ENCODE measurements at places on chromosomes 12 and 14. TPM values are rescaled to one million over a fixed set of nuclear protein-coding genes. Genes with fewer than 3 reads are reported as not detected.
A peak's percentile ranks its signal among the peaks of the same experiment; 100 is the strongest.

DNA sequence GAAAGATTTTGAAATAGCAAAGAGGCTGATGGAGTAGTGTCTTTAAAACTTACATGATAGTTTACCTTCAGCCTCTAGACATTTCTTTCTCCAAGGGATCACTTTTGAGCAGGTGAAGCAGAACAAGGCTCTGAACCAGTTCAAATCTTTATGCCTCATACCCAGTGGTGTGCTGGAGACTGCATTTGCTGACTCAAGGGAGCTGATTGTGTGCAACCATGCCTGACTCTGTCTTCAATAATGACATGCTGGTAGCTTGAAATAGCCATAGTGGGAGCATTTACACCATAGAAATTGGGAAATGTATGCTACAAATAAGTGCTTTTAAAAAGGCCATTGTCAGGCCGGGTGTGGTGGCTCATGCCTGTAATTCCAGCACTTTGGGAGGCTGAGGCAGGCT, 482.0 kb downstream of the TMTC2 start:
- no peak for DNase-seq

GRCh38 chr12:53295891-53296219, 513 bp downstream of the PFDN5 start:
- DNase-seq: no peak

EPYC gene
- not detected for total RNA-seq

RNASE3 gene
- total RNA-seq: not detected

- peak; percentile 14 for DNase-seq
Measured at GRCh38 chr12:3332188-3332587, 158.8 kb upstream of the PRMT8 start.

DNA sequence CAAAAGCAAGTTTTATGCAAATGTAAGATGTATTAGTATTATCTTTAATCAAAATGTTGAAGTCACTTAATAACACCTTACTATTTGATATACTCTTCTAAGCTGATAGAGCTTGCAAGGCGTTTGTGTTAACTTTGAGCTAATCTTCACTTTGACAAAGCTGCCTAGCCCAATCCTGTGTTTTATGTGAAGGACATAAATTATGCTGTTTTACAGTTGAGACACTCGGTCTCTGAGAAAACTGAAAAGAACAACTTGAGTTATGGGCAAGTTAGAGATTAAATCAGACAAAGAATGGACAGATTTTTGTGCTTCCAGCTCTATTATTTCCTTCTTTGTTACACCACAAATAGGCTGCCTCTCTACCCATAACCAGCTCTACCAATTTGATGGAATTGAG, 42.0 kb upstream of the DAAM1 start:
- DNase-seq: no peak

MSI1 gene
- 22.5 TPM for total RNA-seq

GRCh38 chr14:88791629-88792472, 902 bp downstream of the EML5 start:
- DNase-seq: no peak

TAS2R30 gene
- total RNA-seq: 4.1 TPM

AKAP6 gene
- total RNA-seq: 23.1 TPM

- DNase-seq: no peak
Measured at GRCh38 chr12:121576851-121577391, 3.9 kb downstream of the KDM2B start.

- DNase-seq: no peak
Measured at GRCh38 chr14:68423686-68424085, 369.2 kb downstream of the ZFP36L1 start.

MUCL1 gene
- not detected for total RNA-seq

DNA sequence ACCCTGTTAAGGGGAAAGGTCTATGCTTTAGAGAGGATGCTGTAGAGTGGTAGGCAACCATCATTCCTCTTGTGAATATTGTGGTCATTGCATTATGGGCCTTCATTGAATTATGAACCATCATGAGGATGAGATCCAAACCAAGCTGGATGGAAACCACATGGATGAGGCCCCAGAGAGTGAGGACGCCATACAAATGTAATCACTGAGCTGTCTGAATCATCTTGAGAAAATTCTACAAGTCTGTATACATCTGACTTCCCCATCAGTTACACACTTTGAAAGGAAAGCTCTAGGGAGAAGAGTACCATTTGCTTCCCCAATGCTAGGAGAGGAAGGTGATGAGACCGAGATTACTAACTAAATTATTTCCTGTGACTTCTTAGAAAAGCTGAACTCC, 172.9 kb downstream of the CACNA1C start:
- no peak for DNase-seq

DNA sequence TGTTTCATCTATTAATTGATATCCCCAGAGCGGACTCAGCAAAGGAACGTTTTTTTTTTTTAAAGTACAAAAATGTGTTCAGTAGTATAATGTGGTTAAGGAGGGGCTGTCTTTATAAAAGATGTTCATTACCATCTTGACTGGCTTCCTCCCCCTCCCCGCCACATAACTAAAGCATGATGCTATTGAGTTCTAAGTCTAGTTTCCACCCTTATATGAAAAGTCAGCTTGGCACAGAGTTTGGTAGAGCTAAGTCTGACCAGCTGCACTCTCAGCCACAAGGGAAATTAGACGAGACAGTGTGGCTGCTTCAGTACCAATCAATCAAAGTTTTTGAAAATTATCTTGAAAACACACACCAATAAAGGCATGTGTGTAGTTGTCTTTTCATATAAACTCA, 1.9 kb upstream of the MYBPC1 start:
- no peak for DNase-seq

- DNase-seq: no peak
Measured at GRCh38 chr14:68711561-68712309, 81.1 kb downstream of the ZFP36L1 start.

LDHB gene
- total RNA-seq: 1,015 TPM

- no peak for DNase-seq
Measured at GRCh38 chr14:58830121-58830520, 192.4 kb downstream of the DACT1 start.

GRCh38 chr12:29008786-29009185, 140.3 kb upstream of the FAR2 start:
- no peak for DNase-seq

GRCh38 chr12:108995370-108995992, 25.4 kb downstream of the SVOP start:
- no peak for DNase-seq

- DNase-seq: peak; percentile 53
Measured at GRCh38 chr14:73058922-73059673, 764 bp downstream of the RBM25 start.

FRS2 gene
- total RNA-seq: 46.3 TPM

PRPH gene
- total RNA-seq: 0.53 TPM

PMCH gene
- not detected for total RNA-seq

- no peak for DNase-seq
Measured at GRCh38 chr12:105036937-105037649, 47.2 kb downstream of the ALDH1L2 start.

LMNTD1 gene
- total RNA-seq: not detected

- DNase-seq: no peak
Measured at GRCh38 chr14:66242001-66242400, 244.2 kb upstream of the CCDC196 start.

DNA sequence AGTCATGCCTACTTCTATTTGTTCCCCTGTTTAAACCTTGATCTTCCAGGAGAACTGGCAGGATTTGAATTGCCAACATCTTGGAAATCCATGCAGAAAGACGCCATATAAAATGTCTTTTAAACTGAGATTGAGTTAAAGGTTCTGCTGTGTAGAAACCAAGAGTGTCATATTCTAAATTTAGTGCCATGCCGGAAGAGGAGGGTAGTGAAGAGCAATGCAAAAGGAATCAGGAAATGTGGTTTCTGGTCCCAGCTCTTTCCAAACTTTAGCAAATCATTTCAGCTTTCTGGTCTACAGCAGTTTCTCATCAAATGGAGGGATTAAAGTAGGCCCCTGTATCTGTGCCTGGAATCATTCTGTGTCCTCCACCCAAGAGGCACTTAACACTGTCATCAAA, 85.7 kb downstream of the BTG1 start:
- peak; percentile 82 for DNase-seq

DNA sequence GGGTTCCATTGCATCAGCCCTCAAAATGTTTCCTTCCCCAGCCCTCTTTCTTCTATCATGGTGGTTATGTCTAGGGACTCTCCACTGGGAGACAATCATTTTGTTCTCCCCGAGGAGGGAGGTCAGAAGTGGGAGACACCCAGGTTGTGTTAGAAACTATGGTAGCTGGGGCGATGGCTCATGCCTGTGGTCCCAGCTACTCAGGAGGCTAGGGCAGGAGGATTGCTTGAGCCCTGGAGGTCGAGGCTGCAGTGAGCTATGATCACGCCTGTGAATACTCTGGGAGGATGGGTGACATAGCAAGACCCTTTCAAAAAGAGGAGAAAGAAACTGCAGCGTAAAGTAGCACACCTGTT, 13.0 kb upstream of the LRRC23 start:
- no peak for DNase-seq

MRPL51 gene
- total RNA-seq: 75.1 TPM

DNA sequence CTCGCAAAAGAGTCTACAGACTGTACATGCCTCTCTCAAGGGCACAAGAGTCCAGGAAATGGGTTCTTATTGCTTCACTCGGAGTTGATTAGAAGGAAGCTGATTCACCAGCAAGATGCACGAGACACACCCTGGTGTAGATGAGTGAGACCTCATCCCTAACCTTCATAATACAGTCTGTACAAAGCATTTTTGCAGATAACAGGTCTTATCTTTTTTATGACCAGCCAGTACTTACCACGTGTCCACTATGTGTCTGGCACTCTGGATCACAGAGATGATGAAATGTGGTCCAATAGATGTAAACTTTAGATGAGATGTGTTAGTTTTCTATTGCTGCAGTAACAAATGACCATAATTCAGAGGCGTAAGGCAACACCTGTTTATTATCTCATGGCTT, 53.4 kb upstream of the PWP1 start:
- DNase-seq: no peak

DNA sequence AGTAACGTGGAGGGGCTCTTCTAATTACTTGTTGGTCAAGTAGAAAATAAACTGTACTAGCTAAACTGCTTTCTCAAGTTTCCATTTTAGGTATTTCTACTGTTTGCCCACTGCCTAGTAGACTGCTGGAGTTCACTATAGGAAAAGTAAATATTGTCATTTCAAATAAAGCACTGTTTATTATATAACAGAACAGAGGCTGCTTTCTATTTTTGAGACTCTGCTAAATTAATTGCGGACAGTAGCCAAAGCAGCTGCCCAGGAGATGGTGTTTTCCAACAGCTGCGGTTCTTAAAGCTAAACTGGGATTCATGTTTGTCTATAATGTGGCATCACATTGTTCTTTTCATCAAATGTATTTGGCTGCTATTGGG, 15.9 kb upstream of the SIX1 start:
- DNase-seq: no peak

FGF6 gene
- not detected for total RNA-seq

CLMN gene
- total RNA-seq: 1.3 TPM

DNA sequence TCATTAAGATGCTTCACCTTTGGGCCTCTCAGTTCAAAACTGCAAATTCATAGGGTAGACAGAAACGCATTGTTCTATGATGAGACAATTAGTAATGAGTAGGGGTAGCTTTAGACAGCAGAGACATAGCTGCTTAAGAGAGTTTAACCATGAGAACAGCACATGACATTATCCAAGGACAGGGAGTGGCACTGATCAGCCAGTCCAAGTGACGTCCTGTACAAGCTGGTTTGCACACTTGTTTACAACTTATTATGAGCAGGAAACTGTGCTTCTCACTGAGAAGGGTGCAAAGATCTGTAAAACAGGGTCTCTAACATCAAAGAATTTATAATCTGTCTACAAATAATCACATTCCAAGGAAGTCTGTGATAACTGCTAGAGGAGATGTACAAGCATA, 11.2 kb upstream of the SRSF5 start:
- DNase-seq: no peak

GRCh38 chr14:52391881-52392615, 77.9 kb downstream of the PTGER2 start:
- DNase-seq: no peak

DNA sequence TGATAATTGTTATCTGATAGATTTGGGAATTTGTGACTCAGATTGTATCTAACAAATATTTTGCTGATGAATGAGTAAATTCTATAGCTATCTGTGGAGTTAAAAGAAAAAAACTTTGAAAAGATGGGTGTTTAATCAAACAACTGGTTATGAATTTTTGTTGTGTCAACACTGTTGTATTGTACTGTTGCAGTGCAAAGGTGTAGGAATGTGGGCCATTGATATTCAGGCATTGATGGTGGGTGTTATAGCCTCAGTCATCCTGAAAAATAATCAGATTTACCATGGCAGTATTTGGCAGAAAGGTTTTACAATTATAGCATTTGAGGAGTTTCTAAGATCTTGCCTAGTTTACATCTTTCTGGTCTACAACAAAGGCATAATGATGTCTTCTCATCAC, 15.4 kb downstream of the DRAM1 start:
- DNase-seq: no peak

SLC38A4 gene
- 0.21 TPM for total RNA-seq

DNA sequence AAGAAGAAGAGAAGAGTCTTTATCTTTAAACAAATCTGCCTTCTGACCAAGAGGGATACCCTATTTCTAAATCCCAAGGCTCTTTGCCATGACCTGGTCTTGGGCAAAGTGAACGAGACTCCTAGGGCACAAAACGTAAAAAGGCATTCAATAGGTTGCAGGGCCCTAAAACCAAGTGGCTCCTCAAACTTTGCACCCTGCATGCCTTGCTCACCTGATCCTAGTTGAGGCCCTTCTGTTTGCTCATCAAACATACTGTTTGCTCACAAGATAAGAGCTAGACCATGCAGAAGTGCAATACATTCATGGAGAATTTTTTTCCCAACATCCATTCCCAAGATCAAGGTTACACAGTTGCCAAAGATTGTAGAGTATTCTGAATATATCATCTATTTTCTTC, 7.9 kb upstream of the PRH1 start:
- DNase-seq: no peak

- DNase-seq: no peak
Measured at GRCh38 chr14:37826869-37827268, 231.4 kb downstream of the TTC6 start.
